ENCODE measurements at places on chromosomes 11 and 22. TPM values are rescaled to one million over a fixed set of nuclear protein-coding genes. Genes with fewer than 3 reads are reported as not detected.

The BATF2 gene
- total RNA-seq = not detected

The MPZL3 gene
- 7.0 TPM for total RNA-seq

The CADM1 gene
- 0.12 TPM for total RNA-seq

The PGA4 gene
- total RNA-seq = not detected

The MYBPC3 gene
- not detected for total RNA-seq

The HYLS1 gene
- total RNA-seq = 23.5 TPM

The MUC6 gene
- total RNA-seq = 0.18 TPM

The SLN gene
- total RNA-seq = not detected

The UPK3A gene
- not detected for total RNA-seq

The IL18 gene
- 53.6 TPM for total RNA-seq

The APOBEC3G gene
- 1.3 TPM for total RNA-seq

The KLHDC7B gene
- total RNA-seq = not detected

The USP2 gene
- 1.8 TPM for total RNA-seq

The EFEMP2 gene
- 2.6 TPM for total RNA-seq

The GRIK4 gene
- not detected for total RNA-seq

The TCN1 gene
- 7.4 TPM for total RNA-seq

The TTC36 gene
- total RNA-seq = 6.2 TPM

Measured in PC-3 (cell line).